Lower lobe of right lung (tissue), 2 donors: ENCODE measurements at places on chromosomes 11 and 22.

- DNase-seq, result peak; percentile 48
These were observed 386.6 kb upstream of the NARS2 start for GRCh38 chr11:78961247-78961646.

- DNase-seq, result no peak
These were observed 95.5 kb upstream of the TMEM45B start for GRCh38 chr11:129720156-129720555.

- peak; percentile 60 for DNase-seq
These were observed 539 bp downstream of the EIF4ENIF1 start for GRCh38 chr22:31488988-31489617.

DNA sequence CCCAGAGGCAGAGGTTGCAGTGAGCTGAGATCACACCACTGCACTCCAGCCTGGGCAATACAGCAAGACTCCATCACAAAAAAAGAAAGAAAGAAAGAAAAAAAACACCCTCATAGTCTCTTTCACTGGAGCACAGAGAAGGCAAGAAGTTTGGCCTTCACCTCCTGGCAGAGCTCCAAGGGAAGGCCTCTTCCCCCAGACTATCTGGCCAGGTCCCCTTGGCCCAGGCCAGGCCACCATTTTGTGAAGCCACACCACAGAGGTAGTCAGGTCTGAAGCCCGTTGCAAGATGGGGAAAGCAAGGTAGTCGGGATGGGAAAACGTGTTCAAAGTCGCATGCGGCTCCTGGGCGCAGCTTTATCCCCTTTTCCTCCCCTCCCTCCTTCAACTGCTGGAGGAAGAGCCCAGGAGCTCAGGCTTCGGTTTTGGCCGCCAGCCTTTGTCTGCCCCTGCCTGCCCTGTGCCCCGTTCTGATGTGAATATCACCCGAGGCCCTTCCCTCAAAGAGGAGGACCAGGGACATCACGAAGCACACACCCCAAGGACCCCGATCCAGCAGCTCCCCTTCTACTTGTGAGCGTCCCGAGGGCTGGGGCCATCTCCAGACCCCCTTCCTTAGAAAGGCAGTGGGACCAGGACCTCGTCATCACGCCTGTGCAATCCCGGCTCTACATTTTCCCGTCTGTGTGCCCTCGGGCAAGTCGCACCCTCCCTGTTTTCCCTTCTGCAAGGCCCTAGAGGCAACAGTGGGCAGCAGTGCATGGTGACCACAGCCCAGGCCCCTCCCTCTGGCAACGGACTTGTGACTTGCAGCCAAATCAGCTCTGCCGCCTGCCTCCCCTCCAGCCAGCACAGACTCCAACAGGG is 17.7 kb downstream of the CABP7 start:
- no peak for DNase-seq

GRCh38 chr11:26721948-26722475 is at the start of gene SLC5A12:
SLC5A12 (minus strand) TSS chr11:26722060; CDS start chr11:26721714, 346 bp downstream.
- DNase-seq, result no peak

DNA sequence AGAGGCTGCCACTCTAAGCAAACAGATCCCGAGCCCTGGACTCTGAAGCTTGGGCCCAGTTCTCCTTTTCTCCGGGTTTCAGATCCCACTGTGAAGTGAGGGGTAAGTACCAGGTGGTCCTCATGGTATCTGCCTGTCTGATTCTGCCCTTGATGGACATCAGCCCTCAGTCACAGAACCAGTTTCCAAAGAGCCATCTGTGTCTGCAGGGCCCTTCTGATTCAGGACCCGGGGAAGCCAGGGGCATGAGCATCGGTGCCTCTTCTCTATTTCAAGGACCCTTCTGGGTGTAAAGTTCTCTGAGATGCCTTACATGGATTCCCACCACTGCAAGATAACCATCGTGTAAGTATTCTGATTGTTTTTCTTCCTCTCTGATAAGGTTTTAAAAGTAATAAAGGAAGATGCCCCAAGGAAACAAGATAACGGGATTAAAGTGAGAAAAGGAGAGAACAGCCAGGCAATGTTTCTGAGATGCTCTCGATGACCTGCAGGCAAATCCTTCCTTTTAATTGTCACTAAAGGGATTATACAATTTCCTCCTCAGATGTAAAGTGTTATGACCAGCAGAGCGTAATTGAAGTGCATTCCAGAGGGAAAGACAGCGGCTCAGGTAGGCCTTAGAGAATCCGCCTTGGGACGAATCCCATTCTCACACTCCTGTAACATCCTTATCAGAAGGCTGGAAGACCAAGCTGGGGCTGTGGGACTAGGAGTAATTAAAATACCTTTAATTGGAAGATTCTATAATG is 924.3 kb downstream of the TBC1D22A start:
- no peak for DNase-seq
